Stimulated activated CD4-positive, alpha-beta T cell treated with anti-CD3 and anti-CD28 coated beads, Interleukin-1b, Interleukin-23, amount 100 ng/mL, for 24 hours (primary cell): ENCODE measurements at places on chromosomes 11 and 22.

GRCh38 chr11:12581923-12582322 is 92.3 kb upstream of the TEAD1 start:
- no peak for DNase-seq

DNA sequence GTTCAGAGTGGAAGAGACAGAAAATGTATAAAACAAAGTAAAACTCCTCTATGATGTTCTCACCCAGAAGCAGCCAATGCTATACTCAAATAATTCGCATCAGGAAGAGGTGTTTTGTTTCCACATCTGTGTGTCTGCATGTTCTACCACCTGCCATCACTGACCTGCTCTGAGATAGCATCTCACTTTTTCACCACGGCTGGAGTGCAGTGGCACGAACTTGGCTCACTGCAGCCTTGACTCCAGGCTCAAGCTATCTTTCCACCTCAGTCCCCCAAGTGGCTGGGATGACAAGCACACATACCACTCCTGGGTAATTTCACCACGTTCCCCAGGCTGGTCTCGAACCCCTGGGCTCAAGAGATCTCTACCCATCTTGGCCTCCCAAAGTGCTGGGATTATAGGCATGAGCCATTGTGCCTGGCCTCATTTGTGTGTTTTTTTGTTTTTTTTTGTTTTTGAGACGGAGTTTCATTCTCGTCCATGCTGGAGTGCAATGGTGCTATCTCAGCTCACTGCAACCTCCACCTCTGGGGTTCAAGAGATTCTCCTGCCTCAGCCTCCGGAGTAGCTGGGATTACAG is 14.4 kb downstream of the TALDO1 start:
- no peak for DNase-seq

DNA sequence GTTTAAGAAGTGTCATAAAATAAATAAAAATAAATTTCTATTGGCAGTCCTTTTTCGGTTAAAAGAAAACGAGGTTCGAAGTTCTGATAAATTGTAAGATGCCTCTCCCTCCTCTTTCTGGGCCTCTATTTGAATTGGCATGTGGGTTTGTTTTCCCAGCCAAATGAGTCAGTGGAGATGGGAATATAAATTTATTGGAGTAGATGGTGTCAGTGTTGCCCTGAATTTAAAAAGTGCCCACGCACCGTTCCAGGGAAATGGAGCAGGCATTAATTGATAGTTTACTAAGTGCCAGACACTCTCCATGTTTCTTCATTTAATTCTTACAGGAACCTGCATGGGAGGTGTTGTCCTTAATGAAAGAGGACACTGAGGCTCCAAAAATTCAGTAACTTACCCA is 119.2 kb downstream of the FEZ1 start:
- DNase-seq, result no peak

DNA sequence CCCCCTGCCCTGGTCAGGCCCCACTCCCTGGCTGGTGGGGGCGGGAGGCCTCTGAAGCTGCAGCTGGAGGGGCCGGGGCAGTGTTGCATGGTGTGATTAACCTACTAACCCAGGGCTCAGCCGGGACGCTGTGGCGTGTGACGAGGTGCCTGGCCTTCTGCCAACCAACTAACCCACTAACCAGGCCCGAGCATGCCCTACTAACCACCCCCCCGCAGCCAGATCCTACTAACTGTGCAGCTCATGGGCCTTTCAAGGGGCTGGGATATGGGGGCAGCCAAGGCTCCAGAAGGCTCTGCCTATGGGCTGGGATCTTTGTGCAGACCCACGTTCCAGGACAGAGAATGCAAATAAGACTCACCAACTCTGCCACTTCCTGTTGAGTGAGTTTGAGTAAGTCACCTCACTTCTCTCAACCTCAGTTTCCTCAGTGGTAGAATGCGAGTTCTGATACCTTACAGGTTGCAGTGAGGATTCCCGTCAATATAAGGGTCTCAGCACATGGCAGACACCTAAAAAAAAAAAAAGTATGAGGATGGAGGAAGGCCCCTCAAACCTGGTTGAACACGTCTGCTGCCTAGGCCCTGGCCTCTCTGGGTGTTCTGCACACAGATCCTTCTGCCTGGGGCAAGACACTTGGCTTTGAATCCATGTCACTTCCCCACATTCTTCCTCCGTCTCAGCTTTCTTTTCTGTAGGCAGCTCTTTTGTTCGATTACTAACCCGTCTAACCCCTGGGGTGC is 14.1 kb downstream of the MIAT start:
- peak; percentile 45 for DNase-seq

DNA sequence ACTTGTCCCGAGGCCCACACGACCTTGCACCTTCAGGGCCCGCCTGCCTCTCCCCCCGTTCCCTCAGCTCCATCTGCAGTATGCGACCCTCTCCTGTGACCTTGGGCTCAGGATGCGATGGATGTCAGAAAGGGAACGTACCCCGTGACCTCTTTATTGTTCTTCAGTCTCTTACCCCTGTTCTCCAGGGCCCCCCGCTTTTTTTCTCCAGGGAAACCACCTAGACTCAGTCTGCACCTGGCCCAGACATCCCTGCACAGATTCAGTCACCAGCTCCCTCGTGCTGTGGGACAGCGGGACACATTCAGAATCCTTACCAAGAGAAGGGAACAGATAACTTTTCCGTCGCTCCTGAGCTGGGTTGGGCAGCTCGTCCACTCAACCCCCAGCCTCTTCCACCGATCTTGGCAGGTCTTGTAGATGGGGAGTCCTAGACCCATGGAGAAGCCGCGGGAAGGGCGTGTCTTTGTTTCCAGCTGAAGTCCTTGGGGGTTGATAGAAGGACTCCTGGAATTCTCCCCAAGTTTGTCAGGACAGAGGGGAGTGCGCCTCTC is 1.4 kb upstream of the PHOX2A start:
- no peak for DNase-seq

- DNase-seq, result no peak
Observed at GRCh38 chr22:32318361-32318760, 39.3 kb upstream of the RFPL3 start.

GRCh38 chr22:44686873-44687600 is 15.0 kb upstream of the PRR5 start:
- DNase-seq, result no peak

DNA sequence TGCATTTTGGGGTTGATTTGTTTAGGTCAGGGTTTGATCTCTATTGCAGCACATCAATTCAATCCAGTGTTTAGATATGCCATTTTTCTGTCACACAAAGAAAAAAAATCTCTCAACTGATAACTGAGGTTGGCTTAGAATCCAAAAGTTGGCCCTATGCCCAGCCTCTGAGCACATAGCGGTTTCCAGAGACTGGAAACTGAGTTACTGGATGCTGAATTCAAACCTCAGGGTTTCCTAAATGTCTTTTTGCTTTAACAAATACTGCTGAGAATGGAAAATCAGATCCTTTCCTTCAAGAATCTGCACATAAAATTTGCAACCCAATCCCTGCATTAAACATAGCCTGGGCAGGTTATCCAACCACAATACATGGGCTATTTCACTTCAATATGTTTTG is 4.0 kb downstream of the P4HA3 start:
- no peak for DNase-seq

GRCh38 chr22:49738006-49738405 is 89.7 kb downstream of the BRD1 start:
- no peak for DNase-seq

DNA sequence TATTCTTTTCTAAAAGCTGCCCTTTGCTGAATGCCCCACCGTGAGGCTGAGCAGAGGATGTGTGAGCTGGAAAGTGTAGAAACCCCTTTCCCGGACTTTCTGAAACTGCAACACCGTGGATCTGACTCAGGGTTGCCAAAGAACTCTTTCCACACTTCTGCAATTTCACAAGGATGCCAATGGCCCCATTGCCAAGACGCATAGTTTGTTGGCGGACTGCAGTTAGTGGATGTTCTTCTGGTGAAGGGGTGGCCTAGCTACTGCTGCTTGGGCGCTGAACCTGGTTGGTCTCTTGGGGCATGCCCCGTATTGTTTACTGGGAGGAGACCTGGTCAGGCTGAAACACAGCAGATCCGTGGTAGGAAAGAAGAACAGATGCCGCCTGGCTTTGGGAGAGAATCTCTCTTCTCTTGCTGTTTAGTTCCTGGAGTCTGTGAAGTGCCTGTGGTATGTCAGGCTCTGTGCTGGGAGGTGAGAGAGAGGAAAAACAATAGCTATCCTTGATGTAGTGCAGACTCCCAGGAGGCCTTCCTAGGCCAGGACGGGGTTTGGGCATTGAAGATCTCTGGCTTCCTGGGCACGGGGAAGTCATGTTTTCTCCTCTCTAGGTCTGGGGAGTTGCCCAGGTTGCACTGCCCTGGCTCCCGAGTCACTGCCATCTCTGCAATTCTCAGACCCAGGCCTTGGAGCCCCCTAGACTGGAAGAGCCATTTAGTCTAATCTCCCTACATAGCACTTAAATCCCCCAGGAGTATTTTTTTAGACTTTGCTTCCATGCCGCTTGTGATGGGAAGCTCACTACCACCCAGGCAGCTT is 26.9 kb downstream of the CD82 start:
- DNase-seq, result no peak

- DNase-seq, result no peak
Observed at GRCh38 chr11:69822676-69823494, 3.7 kb upstream of the FGF3 start.

DNA sequence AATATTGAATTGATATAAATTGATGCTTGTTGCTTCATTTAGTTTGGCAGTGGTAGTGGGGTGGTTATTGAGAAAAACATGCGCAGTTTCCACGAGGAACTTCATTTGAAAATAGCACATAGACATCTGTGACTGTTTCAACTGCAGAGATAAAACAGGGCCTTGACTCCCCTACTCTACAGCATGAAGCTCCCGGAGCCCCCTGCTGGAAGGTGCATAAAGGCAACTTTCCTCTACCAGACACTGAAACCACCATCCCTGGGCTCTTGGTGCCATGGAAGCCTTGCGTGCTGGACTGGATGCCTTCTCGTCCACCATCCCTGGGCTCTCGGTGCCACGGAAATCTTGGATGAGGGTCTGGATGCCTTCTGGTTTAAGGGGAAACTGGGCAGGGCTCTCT is 195.9 kb downstream of the CSNK2A3 start:
- DNase-seq, result no peak

GRCh38 chr11:21628641-21629040 is 564.2 kb upstream of the ANO5 start:
- DNase-seq, result no peak

GRCh38 chr22:29692327-29692640 is 27.5 kb upstream of the CABP7 start:
- DNase-seq, result no peak

GRCh38 chr22:29166180-29166579 is 39.5 kb upstream of the EMID1 start:
- no peak for DNase-seq

DNA sequence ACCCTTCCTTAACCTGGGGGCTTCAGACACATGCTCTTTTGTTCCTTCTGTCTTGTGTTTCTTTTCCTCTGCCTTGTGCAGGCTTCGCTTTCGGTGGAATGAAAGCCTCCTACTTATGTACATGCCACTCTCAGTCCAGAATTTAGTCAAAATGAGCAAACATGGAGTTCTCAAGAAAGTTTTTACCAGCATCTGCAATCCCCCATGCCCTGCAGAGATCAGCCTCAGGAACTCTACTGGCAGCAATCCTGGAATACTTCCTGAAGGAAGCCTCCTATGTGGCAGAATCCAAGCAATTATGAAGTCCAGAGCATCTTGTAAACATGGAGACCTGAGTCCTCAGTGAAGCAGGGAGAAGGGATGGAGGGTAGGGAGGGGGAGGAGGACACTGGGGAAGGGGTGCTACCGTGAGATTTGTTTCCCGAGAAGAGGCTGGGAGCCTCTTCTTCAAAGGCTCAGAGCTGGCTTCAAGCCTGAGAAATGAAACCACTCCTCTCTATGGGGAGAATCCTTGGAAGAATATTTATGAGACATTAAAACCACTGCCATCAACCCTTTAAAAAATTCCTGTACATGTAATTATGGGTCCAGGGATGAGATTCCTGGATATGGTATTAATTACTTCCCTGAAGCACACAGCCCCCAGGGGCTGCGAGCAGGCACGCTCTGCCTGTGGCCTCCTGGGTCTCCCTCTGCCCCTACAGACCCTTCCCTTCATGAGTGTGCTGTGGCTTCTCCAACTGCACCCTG is 58.4 kb downstream of the TENM4 start:
- DNase-seq, result no peak

GRCh38 chr11:110801328-110801727 is 89.1 kb upstream of the ARHGAP20 start:
- no peak for DNase-seq

GRCh38 chr11:95308512-95309035 is 77.6 kb upstream of the SESN3 start:
- no peak for DNase-seq

GRCh38 chr11:64146036-64146955 is 19.6 kb downstream of the MACROD1 start:
- peak; percentile 34 for DNase-seq

DNA sequence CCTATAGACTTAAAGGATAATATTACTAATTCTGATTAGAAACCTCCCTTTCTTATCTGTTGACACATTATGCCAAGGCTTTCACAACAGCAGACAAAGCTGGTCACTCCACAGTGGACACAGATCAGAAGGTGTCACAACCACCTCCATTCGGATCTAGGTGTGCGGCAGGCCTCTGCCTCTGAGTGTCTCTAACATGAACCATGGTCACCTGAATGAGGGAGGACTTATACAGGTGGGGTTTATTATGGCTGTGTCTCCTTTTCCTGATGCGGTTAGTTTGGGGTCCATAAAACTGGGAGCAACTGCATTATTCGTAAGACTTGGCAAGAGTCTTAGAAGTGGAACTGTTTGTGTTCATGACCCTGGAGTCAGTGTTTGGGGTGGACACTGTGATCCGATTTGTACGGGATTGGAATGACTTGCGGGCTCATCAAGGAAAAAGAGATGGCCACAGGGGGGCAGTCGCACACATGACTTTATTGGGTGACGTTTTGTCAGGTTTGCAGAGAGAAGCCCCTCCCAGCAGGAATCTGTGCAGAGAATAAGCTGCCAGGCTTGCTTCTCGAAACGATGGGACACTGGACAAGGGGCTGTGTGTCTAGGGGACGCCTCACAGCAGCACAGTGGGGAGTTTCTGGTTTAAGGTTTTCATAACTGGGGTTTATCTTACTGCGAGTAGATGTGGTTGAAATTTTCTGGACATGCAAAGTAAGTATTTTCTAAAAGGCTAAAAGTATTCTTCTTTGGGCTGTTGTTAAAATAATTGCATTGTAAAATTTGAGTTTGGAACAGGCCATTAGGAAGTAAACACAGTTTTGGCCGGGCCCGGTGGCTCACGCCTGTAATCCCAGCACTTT is 90.6 kb downstream of the GAB4 start:
- peak; percentile 25 for DNase-seq

DNA sequence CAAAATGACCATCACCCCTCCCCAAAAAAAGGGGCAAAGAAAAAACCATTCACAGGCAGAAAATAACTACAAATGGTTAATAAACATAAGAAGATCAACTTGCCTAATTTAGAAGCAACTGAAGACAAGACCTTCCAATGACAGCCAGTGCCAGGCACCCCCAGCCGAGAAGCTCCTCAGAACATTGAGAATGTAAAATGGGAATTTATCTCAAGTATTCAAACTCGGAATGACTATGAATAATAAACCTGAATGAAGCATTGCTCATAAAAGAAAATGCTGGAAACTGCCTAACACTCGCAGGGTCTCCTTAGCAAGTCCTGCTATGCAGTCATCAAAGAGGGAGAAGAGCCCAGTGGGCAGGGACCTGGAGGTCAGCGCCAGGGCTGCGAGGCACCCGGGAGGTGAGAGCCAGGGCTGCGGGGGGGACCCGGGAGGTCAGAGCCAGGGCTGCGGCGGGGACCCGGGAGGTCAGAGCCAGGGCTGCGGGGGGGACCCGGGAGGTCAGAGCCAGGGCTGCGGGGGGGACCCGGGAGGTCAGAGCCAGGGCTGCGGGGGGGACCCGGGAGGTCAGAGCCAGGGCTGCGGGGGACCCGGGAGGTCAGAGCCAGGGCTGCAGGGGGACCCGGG is 23.2 kb upstream of the MOB2 start:
- DNase-seq, result no peak
